ENCODE measurements at places on chromosomes 1 and 21. TPM values are rescaled to one million over a fixed set of nuclear protein-coding genes. Genes with fewer than 3 reads are reported as not detected.

DNA sequence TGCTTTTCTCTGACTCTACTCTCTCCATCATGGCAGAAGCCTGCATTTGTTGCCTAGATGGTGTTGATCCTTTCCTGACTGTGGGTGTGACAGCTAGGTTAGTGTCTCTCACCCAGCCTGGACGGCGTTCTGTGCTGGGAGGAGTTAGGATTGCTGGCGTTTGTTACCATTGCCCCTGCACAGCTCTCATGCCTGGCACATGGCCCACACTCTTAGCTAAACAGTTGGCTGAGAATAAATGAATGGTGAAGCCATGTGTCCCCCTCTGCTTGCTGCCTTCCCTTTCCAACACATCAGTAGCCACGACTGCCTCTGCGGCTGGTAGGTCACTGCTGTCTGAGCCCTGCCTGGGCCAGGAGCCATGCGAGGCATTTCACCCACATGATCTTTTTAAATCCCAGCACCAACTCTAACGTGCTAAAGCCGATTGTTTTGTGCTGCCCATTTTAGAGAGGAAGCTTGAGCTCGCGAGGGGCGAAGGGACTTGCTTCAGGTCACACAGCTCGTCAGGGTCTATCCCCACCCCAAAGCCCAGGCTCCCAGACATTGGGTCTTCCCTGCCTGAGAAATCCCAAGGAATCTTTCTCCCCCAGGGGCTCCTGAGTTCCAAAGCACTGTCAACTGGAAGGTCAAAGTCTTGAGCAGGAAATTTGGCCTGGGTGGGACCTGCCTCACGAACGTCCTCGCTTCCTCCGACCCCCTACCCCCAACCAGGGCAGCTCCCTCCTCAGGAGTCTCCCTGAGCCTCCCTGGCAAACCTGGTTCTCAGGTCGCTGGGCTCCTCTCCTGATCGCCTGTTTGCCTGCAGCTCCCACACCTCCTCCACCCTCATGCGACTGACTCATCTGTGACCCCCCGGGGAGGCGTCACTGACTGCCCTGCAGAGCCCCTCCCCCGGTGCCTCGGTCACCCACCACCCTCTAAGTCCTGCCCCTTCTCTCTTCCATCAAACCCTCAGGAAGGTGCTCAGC, 271.7 kb upstream of the C1orf174 start:
- no peak for DNase-seq
- H3K4me1 ChIP-seq = no peaks in the 10 kb centered on the region
- H3K27ac ChIP-seq = no peak overlapping the region
- H3K27me3 ChIP-seq = peaks cover 31% of the 10 kb centered on the region
- no peaks in the 10 kb centered on the region for H3K36me3 ChIP-seq

- H3K4me1 ChIP-seq = no peaks in the 10 kb centered on the region
- no peaks in the 10 kb centered on the region for H3K36me3 ChIP-seq
- no peak overlapping the region for H3K27ac ChIP-seq
These were observed 39.8 kb downstream of the RAB3B start for GRCh38 chr1:51950701-51951100.

- no peaks in the 10 kb centered on the region for H3K27me3 ChIP-seq
- H3K27ac ChIP-seq = no peak overlapping the region
- peaks cover 3% of the 10 kb centered on the region for H3K36me3 ChIP-seq
- H3K4me3 ChIP-seq = no peak overlapping the region
These were observed 27.5 kb downstream of the FRRS1 start for GRCh38 chr1:99738858-99739465.

GRCh38 chr1:10914056-10914455, 98.4 kb upstream of the TARDBP start:
- no peak overlapping the region for H3K4me3 ChIP-seq
- H3K27me3 ChIP-seq = peaks cover 8% of the 10 kb centered on the region
- peaks cover 34% of the 10 kb centered on the region for H3K4me1 ChIP-seq
- no peak overlapping the region for H3K27ac ChIP-seq

DNA sequence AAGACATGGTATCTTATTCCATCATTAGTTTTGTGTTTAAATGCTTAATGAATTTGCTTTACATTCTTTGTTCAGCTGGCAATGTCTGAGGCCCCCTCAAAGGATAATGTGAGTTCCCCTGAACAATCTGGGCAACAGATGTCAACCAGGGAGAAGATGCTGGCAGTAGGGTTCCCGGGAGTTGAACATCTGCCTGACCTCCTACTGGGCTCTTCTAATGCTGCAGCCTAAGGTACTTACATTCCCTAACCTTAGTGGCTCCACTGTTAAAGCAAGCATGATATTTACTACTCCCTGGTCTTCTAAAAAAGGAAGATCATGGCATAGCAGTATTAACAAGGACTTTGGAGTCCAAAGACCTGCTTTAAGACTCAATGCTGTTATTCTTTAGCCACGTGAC, 574.9 kb upstream of the NR5A2 start:
- H3K4me3 ChIP-seq = no peak overlapping the region
- peaks cover 3% of the 10 kb centered on the region for H3K27me3 ChIP-seq
- no peak for DNase-seq

- no peak overlapping the region for H3K4me3 ChIP-seq
- DNase-seq = no peak
- H3K36me3 ChIP-seq = no peaks in the 10 kb centered on the region
These were observed 155.4 kb downstream of the BRINP3 start for GRCh38 chr1:190322274-190322673.

- no peak overlapping the region for H3K27ac ChIP-seq
- H3K4me3 ChIP-seq = no peak overlapping the region
- no peaks in the 10 kb centered on the region for H3K4me1 ChIP-seq
These were observed 27.8 kb downstream of the RAB3B start for GRCh38 chr1:51962486-51963356.

- H3K36me3 ChIP-seq = no peaks in the 10 kb centered on the region
- H3K4me1 ChIP-seq = no peaks in the 10 kb centered on the region
- H3K4me3 ChIP-seq = no peak overlapping the region
- DNase-seq = no peak
These were observed 702.8 kb downstream of the PTPRU start for GRCh38 chr1:29939079-29939478.

ACTA1 gene
- total RNA-seq = 0.34 TPM

MROH7 gene
- 0.18 TPM for total RNA-seq
